ENCODE measurements at places on chromosomes 2 and 18. TPM values are rescaled to one million over a fixed set of nuclear protein-coding genes. Genes with fewer than 3 reads are reported as not detected.

Gene PAX3
- not detected for polyA plus RNA-seq

Gene ANKRD23
- 9.6 TPM for polyA plus RNA-seq

- DNase-seq: no peak
These were observed 390.3 kb downstream of the NRXN1 start for GRCh38 chr2:50641633-50642032.

DNA sequence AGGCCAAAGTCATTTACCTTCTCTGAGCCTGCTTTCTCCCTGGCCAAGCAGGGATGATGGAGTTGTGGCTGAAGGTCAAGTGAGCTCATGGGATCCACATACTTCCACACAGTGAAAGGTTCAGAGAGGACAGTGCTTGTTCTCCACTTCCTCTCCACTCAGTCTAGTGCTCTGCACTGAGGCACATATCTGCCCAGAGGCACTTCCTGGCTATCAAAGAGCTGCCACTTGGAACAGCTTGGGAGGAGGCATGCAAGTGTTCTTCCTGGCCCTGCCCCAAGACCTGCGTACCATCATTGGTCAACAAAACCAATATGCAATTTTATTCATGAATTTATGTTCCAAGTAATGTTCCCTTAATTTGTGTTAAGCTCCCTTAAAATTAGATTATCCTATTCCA is 71.9 kb downstream of the RNF152 start:
- no peak for DNase-seq

Gene MC4R
- polyA plus RNA-seq: 0.96 TPM

- no peak for DNase-seq
These were observed 109.8 kb upstream of the FZD5 start for GRCh38 chr2:207879536-207879935.

Gene FAM237A
- polyA plus RNA-seq: not detected

Gene MYL12A
- 325 TPM for polyA plus RNA-seq

GRCh38 chr2:218727502-218728165 is 17.0 kb downstream of the TTLL4 start:
- DNase-seq: no peak

Gene POTEI
- 0.90 TPM for polyA plus RNA-seq

GRCh38 chr2:179021258-179021657 is 28.7 kb downstream of the CCDC141 start:
- no peak for DNase-seq

Gene PGAP1
- 26.0 TPM for polyA plus RNA-seq

DNA sequence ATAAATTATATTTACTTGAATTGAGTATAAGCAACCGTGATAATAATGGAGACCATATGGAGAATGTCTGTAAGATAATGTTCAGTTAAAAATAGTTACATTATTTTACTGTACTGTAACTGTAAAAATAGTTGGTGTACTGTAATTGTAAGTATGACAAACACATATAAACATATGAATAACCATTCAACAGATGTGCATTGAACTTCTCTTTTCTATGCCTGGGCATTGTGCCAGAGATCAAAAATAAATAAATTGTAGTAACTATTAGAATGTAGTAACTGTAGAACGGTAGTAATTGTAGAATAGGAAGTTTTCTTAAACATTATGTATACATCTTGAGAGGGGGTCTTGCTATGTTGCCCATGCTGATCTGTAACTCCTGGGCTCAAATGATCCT is 287.4 kb upstream of the EPAS1 start:
- DNase-seq: no peak

Gene ZSWIM2
- not detected for polyA plus RNA-seq

Gene ITPRIPL1
- 5.5 TPM for polyA plus RNA-seq

- no peak for DNase-seq
These were observed 98.7 kb downstream of the PIGN start for GRCh38 chr18:62088156-62088555.

DNA sequence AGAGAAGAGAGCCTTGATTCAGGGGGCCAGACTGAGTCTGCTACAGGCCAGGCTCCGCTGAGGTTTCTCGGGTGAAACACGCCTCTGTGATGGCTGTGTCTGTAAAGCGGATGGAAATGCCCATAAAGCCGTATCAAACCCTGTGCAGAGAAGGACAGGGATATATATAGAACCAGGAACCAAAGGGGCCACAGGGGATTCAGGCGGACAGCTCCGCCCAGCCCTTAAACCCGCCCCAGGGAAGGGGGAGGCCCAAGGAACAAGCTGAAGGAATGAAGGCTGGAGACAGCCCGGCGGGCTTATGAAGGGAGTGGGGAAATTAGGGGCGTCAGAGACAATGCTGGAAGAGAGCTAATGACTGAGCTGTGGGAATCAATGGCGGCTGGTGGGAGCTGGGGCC is 42.1 kb downstream of the NHEJ1 start:
- DNase-seq: no peak

- DNase-seq: peak; percentile 38
These were observed 256.9 kb downstream of the CDH19 start for GRCh38 chr18:66346833-66347588.

- no peak for DNase-seq
These were observed 76.7 kb downstream of the MERTK start for GRCh38 chr2:111975053-111975552.

GRCh38 chr2:39568116-39568515 is 97.6 kb upstream of the TMEM178A start:
- DNase-seq: no peak

- no peak for DNase-seq
These were observed 123.6 kb downstream of the LRATD1 start for GRCh38 chr2:14756122-14756541.

DNA sequence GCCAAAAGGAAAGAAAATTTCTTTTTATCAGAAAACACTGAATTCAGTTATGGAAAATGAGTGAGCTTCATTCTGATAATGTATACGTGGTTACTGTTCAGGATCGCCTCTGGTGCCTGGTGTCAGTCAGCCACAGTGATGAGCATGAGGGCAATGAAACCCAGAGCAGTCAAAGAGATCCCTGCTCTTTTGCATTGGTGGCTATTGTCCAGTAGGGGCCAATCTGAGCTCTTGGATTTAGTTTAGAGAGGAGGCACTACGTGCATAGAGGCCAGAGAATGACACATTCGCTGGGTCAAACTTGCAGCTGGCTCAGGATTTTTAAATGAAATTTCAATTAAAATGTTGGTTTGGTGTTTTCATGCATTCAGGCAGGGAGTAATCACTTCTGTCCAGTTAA is 522.9 kb downstream of the TMEM182 start:
- DNase-seq: no peak

Gene FOSL2
- 14.0 TPM for polyA plus RNA-seq

DNA sequence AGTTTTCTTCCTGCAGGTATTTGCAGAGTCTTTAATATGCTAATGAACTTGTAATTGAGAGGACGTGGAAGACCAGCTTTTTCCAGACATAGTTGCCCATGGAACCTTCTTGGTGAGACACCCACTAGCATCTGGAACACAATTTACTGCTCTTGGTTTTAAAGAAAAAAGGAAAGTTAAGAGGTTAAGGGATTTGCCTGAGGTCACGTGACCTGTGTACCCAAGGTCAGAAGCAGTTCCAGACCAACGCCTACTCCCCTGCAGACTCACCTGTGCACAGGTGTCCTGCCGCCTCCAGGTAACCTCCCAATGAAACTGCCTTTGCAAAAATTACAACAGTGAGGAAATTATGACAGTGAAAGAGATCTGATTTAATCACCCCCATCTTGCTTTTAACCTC is 172.7 kb downstream of the ANAPC1 start:
- no peak for DNase-seq

DNA sequence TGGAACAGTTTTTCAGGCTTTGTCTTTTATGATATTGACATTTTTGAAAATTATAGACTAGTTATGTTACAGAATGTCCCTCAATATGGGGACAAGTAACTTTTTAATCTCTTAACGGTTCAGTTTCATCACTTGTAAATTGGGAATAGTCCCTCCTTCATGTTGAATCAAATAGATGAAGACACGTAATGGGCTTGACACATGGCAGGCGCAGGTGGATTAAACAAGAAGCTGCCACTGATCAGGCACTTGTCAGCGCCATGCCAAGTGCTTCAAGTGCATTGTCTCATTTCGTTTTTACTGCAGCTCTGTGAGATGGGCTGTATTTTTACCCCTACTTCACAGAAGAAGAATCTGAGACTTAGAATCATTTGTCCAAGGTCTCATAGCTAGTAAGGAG is 9.5 kb upstream of the SMAD4 start:
- DNase-seq: no peak

Gene BMP10
- not detected for polyA plus RNA-seq

Gene TMEM169
- polyA plus RNA-seq: 0.98 TPM

DNA sequence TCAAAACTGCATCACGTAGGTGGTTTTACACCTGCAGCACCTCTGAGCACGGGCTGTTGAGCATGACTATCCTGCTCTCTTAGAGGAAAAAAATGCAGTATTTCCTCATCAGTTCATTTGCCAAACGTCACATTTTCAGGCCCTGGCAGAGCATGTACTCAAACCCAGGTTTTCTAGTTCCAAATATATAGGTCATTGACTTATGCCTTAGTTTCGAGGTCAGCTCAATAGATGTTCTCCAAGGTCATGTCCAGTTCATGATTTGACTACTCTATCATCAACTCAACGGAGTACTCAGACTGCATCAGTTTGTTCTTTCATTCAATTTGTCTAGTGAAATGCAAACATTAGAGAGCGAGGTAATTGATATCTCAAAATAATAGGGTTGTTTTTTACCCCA is 39.3 kb upstream of the STAT1 start:
- no peak for DNase-seq

DNA sequence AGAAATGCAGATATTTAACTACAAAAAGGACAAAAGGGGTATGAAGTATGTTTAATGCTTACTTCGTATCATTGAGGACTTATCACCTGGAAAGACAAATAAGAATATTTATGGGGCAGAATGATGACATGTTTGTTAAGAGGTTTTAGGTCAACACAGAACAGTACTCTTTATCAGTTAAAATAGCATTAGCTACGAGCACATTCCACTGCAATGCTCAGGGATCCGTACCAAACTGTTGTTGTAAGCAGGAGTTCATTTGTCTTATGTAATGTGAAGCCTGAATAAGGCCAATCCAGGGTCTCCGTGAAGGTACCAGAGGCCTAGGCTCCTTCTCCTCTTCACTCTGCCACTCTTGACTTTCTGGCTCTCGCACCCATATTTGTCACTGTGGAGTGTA is 465.7 kb upstream of the NRP2 start:
- no peak for DNase-seq

Gene FTCDNL1
- not detected for polyA plus RNA-seq

DNA sequence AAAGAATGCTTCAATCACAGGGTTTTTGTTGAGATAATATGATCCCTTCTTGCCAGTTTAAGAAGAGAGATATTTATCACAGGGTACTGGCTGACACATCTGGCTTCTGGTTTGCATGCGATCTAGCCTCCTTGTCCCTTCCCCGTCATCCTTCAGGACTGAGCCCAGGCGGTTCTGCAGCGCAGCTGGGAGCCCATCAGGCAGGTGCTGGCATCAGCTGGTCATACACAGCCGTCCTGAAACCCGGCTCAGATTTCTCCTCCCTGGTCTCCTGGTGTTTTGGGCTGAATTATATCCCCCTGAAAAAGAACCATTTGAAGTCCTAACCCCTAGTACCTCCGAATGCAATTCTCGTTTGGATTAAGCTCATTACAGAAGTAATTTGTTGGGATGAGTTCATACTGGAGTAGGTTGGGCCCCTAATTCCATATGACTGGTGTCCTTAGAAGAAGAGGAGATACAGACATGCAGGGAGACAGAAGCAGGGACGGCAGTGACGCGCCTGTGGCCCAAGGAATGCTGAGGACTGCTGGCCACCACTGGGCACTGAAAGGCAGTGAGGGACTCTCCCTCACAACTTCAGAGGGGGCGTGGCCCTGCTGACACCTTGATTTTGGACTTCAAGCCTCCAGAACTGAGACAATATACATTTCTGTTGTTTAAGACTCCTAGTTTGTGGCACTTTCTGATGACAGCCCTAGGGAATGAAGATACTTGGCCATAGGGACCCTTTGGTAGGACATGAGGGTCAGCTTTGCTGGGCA is 83.9 kb upstream of the ODC1 start:
- DNase-seq: no peak

DNA sequence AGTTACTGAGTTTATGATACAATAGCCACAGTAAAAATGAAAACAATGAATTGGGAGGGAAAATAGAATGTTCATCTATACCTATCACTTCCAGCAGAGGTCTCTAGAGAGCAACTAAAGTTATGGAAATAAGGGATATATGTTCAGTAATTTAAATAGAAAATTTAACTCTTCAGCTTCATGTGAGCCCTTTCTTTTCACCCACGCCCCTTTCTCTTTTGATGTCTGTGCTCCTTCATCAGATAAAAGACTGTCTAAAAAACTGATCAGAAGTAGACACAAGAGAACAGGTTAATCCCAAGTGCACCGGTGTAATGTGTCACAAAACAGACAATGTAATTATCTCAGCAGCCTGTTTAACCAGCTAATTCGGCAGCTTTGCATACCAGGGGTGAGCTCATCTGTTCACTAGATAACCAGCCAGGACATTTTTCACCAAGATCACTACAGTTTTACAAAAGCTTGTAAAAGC is 238.5 kb upstream of the ERBB4 start:
- DNase-seq: peak; percentile 9

DNA sequence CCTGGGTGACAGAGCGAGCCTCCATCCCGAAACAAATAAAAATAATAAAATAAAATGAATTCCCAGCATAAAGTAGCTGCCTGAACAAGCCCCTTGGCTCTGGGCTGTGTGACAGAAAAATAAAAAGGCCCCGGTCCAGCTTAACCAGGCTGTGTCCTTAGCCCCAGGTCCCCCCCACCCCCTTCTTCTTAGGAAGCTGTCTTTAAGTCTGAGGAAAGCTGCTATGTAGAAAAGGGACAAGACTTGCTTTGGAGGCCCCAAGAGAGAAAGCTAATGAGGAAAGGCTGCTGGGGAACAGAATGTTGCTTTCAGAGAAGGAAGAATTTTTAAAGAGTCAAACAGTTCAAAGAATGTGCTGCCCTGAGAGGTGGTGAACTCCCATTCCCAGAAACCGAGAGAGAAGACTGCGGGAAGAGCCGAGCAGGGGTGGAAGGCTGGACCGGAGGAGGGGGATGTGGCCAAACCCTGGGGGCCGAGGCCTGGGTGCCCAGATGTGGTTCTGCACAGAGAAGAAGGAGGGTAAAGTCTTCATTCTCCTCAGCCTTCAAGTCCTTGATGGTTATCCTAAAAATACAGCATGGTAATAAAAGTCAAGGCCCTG is 61.9 kb downstream of the CENPO start:
- DNase-seq: no peak

Gene CFC1
- 10.7 TPM for polyA plus RNA-seq

DNA sequence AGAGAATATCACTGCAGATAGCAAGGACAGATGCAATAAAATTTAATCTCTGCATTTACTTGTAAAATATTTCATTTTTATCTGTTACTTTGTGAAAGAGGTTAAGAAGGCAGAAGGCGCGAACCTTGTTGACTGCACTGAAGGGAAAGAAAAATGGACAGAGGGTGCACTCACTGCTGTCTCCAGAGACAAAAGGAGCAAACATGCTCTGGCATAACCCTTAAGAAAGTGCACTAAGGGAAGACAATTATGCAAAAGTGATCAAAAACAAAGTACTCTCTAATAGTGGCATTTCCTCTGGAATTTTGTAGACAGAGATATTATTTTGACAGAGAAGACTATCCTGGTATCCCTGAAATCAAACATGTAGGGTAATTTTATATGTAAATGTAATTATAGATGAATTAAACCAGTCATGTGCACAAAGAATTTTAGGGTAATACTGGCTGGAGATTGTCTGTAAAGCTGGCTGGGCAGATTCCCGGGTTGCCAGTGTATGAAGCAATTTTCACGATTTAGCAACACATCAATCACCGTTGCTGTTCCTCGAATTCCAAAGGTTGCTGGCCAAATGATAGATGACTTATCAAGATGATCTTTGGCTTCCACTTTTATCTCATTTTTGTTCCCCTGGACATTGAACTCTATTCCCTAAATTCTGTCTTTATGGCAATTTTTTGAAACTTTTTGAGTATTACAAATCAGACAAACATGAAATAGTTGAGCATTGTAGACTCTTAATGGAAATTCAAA is 1176.9 kb downstream of the SUCLG1 start:
- no peak for DNase-seq
